ENCODE measurements at places on chromosomes 6 and 20. TPM values are rescaled to one million over a fixed set of nuclear protein-coding genes. Genes with fewer than 3 reads are reported as not detected.

Gene SCUBE3
- 0.16 TPM for total RNA-seq

Gene TUBB1
- not detected for total RNA-seq

Gene GINM1
- 43.0 TPM for total RNA-seq

Gene PPP1R14C
- not detected for total RNA-seq

Gene CST9L
- total RNA-seq: not detected

Gene GRM1
- 0.08 TPM for total RNA-seq

Gene MYCT1
- 0.48 TPM for total RNA-seq

Gene MPIG6B
- not detected for total RNA-seq

Gene SPATA25
- 1.2 TPM for total RNA-seq

Gene ZNF334
- total RNA-seq: 1.8 TPM

Gene ZNF451
- total RNA-seq: 20.8 TPM

Gene NR2E1
- total RNA-seq: not detected

Gene VWA7
- not detected for total RNA-seq

Gene PLA2G7
- 0.13 TPM for total RNA-seq

Gene GLP1R
- not detected for total RNA-seq

Gene CST2
- total RNA-seq: not detected

Gene DNMT3B
- total RNA-seq: 2.3 TPM

Gene BANF2
- not detected for total RNA-seq

Gene SAMD3
- total RNA-seq: not detected

Gene SIRPD
- total RNA-seq: not detected

Gene HLA-DRB5
- total RNA-seq: not detected

Gene LINC00237
- not detected for total RNA-seq

Gene ANGPT4
- not detected for total RNA-seq

Gene CRNKL1
- total RNA-seq: 16.3 TPM

Gene PEX7
- 9.7 TPM for total RNA-seq

Gene BIRC7
- total RNA-seq: not detected

Gene ILRUN
- total RNA-seq: 31.8 TPM

Gene MYO6
- 10.7 TPM for total RNA-seq

Gene C2
- 4.8 TPM for total RNA-seq

Gene CGA
- not detected for total RNA-seq

Gene MOXD1
- 16.0 TPM for total RNA-seq

Gene RIN2
- total RNA-seq: 25.9 TPM

Gene MRAP2
- total RNA-seq: 0.13 TPM

Gene GRM4
- total RNA-seq: not detected

Gene MAS1
- total RNA-seq: not detected
